HFFc6 (cell line): ENCODE measurements at places on chromosomes 12 and 14.

GRCh38 chr12:114938487-114939210 is 254.7 kb upstream of the TBX3 start:
- DNase-seq = no peak

- no peak for DNase-seq
These were observed 31.5 kb upstream of the KRR1 start for GRCh38 chr12:75542942-75543341.

DNA sequence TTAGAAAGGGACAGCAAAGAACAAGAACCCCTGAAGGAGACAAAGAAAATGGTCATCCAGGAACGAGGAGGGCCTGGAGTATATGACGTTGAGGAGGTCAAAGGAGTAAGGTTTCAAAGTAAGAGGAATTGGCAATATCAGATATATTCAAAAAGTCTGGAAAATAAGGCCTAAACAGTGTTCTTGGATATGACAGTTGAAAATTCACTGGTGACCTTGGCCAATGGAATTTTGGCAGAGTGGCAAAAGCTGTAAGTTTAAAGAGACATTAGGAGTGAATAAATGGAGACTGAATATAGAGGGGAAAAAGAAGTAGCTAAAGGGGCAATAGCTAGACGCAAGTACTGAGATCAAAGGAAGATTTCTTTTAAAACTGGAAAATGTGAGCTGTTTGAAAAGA is 4.1 kb upstream of the ACTN1 start:
- DNase-seq = no peak

- DNase-seq = peak; percentile 65
These were observed 35.3 kb upstream of the CSRNP2 start for GRCh38 chr12:51118706-51119105.

- DNase-seq = no peak
These were observed 703.7 kb upstream of the MGAT4C start for GRCh38 chr12:86959766-86960458.

DNA sequence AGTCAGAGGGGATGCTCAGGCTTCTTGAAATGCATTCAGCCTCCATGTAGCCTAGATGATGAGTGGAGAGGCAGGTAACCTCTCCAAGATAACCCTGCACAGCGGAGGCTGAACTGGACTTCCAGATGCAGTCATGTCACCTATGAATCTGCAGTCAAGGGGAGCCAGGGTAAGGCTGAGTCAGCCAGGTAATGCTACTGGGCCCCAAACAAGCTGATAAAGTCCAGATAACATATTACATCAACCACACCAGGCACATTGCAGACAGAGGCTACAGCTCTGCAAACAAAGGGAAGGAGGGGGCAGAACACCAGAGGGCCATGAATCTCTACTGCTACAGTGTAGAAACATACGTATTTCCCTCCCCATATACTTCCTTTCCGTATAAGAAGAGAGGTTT is 14.0 kb downstream of the RNASE9 start:
- DNase-seq = no peak
